ENCODE measurements at places on chromosomes 16 and 17.

DNA sequence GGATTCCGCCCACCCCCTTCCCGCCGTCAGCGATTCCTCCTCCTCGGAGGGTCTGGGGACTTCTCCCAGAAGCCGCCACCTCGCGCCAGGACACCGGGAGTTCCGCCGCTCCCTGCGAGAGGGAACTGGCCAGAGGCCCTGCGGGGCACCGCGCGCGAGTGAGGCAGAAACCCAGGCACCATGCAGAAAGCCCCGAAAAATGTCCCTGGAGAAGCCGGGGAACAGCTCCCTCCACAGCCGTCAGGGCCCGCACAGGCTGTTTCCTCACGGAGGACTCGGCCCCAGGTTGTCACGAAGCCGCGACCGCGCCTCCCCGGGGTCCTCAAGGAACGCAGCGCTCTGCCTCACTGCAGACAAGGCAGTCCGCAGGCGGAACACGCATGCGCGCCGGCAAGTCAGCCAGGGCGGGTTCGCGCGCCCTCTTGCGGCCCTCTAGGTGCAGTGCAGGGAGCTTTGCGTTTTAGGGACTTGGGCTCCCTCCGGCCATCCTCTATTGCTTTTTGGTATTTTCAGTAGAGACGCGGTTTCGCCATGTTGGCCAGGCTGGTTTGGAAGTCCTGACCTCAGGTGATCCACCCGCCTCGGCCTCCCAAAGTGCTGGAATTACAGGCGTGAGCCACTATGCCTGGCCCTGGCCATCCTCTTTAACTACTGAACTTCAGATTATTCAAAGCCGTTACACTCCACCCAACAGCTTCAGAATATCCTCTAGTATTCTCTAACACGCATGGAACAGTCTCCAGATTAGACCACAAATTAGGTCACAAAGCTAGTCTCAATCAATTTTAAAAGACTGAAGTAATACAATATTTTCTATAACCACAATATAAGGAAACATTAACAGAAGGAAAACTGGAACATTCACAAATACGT, 20.3 kb upstream of the ZNF287 start:
- DNase-seq = peak; percentile 80

DNA sequence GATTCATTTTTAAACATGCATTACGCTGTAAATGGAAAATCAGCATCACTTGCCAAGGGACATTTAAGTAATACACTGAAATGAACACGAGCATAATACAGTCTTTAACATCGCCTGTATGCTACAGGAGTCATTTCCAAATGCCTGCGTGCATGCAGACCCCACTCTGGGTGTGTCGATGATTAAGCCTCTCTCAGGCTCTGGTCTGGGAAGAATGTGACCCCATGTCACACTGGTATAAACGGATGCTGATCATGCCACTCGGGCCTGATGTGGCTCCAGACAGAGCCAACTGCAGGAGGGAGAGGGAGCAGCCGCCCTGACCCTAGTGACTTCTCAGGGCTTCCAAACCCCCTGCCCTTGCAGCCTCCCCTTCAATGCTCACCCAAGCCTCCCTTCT, 10.8 kb downstream of the EMP2 start:
- no peak for DNase-seq

DNA sequence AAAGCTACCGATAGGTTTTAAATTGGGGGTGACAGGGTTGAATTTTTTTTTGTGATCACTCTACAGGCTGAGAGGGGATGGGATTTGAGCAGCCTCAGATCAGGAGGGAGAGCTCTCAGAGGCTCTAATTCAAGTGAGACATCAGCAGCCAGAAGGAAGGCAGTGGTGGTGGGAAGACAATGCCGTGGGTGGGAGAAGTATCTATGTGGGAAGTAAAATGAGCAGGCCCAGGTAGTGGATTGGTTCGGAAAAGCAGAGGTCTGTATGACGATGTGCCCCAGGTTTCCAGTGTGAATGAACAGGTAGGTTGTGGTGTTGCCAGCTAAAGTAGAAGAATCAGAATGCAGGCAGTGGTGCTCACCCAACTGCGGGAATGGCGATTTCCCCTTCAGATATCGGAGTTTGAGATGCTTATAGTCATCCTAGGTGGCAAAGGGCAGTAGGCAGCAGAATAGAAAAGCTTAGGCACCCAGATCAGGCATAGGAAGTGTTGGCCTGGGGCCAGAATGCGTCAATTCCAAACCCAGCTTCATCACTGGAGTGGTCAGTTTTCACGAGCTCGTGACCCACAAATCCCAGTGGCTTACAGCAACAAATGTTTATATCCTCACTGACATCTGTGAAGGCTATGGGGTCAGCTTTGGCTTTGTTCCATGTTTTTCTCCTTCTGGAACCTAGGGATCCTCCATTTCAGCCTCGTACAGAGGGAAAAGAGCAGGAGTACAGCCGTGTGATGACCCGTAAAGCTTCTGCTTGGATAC, 24.0 kb downstream of the MEOX1 start:
- no peak for DNase-seq

DNA sequence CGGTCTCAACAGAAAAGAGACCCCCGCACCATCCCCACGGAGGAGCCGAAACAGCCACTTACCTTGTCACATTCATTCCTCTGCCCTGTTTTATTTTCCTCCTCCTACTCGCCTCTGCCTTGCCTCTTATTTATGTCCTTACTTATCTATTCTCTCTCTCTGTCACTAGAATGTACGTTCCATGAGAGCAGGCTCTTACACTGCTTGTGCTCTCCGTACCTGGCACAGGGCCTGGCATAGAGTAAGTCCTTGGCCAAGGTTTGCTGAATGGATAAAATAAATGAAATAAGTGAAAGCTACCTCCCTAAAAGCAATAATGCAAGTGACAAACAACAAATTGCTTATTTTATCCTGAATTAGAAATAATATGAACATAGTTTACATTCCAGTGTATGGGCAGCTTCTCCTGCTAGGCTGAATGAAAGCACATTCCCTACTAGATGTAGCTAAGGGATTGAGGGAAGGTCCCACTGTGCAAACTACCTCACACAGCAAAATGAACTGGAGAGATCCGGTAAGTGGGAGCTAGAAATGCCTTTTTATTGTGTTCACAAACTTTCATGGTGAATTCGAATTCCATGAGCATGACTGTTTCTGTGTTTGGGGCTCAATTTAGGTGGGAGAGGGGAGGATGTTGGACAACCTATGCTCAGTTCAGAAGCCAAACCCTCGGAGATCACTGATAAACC, 173.1 kb downstream of the PARN start:
- no peak for DNase-seq

GRCh38 chr17:19302791-19303331, 59.7 kb downstream of the B9D1 start:
- no peak for DNase-seq

GRCh38 chr17:4503283-4504025, 4.8 kb downstream of the SPNS2 start:
- DNase-seq = no peak

DNA sequence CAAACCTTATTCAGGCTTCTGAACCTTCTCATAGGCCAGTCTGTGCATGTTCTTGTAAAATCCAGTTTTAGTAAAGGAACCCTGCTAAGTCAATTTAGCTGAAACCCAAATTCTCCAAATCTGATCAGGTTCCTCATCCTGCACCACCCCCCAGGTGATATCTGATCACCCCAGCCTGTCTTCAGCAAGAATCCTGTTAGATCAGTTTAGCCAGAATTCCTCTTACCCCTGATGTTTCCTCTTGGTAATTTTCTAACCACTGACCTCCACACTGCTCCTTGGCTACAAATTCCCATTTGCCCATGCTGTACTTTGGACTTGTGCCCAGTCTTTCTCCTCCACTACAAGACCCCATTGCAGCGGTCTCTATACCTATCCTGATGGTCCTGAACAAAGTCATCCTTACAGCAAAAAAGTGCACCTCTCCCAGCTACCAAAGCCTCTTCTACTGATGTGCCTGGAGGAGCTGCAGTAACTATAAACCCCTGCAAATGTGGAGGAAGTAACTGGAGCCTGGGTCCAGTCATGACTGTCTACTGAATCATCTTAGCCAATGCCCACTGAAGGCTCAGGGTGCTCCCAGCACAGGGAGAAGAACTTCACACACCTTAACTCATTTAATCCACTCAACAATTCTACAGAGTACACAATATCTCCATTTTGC, 23.8 kb downstream of the TEX14 start:
- DNase-seq = no peak

DNA sequence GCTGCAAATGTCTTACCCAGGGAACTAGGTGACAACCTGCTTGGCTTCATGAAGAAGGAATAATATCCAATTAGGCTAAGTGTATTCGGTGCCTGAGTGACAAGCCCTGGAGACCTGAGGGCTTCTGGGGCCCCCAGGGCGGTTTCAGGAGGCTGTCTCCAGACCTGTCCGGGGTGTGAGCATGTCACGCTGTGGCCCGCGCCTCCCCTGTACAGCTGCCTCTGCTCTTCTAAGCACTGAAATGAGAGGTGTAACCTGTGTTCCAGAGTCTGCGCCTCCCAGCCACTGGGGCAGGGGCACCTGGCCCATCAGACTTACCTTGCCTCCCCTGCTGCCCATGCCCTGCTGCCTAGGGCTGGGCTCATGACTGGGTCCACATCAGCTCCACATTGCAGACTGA, 114.3 kb downstream of the WWOX start:
- no peak for DNase-seq

DNA sequence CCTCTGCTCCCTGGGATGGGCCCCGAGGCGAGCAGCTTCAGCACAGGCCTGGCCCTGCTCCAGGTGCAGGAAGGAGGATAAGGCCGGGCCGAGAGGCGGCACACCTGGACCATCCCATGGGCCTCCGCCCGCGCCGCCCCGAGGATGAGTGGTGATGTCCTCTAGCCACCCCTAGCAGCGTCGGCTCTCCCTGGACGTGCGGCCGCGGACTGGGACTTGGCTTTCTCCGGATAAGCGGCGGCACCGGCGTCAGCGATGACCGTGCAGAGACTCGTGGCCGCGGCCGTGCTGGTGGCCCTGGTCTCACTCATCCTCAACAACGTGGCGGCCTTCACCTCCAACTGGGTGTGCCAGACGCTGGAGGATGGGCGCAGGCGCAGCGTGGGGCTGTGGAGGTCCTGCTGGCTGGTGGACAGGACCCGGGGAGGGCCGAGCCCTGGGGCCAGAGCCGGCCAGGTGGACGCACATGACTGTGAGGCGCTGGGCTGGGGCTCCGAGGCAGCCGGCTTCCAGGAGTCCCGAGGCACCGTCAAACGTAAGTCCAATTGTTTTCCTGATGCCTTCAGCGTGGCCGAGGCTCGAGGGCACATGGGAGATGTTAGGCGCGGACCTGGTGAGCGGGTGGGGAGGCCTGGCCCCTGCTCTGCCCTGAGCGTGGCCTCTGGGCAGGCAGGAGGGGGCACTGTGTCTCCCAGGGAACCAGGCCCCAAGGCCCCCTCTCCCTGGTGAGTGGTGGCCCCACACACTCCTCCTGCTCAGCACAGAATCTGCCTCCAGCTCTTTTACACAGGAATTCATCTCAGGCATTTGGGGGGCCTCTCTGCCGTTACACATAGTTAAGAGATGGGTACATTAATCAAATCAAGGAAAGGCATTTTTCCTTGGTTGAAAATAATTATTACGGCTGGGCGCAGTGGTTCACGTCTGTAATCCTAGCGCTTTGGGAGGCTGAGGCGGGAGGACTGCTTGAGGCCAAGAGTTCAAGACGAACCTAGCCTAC, 855 bp downstream of the TMEM204 start:
- no peak for DNase-seq

GRCh38 chr17:17882082-17882581, 45.3 kb upstream of the SREBF1 start:
- no peak for DNase-seq

DNA sequence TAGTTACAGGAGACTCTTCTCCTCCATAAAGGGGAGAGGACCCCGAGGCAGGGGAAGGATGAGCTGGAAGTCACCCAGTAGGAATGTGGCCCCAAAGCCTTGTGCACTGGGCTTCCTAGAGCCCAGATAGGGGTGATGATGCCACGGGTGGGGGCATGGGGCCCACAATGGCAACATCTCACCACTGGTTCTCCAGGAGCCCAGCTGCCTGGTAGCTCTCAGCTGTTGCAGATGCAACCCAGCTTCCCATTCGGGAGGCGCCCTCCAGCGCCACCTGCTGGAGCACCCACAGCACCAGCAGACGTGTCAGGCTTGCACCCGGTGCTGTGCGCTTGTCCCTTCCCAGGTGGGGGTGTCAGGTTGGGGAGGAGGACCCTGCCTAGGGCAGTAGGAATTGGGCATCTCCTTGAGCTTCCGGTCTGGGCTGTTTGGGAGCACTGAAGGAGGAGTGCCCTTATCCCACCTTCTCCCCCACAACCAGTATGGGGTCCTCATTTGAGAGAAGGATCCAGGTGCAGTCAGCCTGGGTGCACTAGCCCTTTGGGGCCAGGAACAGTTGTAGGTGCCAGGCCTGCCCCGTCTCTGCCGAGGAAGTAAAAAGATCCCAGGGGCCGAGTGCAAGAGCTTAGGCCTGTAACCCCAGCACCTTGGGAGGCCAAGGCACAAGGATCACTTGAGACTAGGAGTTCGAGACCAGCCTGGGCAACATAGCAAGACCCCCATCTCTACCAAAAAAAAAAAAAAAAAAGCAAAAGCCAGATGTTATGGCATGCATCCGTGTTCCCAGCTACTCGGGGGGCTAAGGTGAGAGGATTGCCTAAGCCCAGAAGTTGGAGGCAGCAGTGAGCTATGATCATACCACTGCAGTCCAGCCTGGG, 14.4 kb downstream of the CDIPT start:
- peak; percentile 88 for DNase-seq

- DNase-seq = no peak
These were observed 2.6 kb downstream of the WSB1 start for GRCh38 chr17:27296428-27296979.

DNA sequence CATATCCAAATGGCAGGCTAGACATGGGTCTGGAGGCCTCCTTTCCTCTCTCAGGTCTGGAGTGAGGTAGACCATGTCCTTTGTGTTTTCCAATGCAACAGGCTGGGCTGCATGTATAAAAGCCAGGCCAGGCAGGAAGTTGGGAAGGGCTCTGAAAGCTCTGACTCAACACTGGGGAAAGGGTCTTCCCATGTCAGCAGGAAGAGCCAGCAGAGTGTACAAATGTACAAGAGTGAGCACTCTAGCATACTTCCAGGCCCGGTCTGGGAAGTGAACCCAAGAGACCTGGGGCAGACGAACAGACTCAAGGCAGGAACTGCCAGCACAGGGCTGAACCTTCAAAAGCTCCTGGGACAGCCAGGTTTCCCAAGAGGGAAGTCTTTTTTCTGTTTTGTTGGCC, 7.0 kb downstream of the ATPAF2 start:
- DNase-seq = no peak

GRCh38 chr16:73086108-73086507, 38.2 kb upstream of the ZFHX3 start:
- DNase-seq = no peak

GRCh38 chr16:89716916-89717687, 3.6 kb downstream of the VPS9D1 start:
- no peak for DNase-seq

GRCh38 chr17:74215342-74215727, 2.0 kb downstream of the TTYH2 start:
- no peak for DNase-seq

GRCh38 chr17:33874617-33875060, 380.4 kb upstream of the CCL2 start:
- peak; percentile 44 for DNase-seq

DNA sequence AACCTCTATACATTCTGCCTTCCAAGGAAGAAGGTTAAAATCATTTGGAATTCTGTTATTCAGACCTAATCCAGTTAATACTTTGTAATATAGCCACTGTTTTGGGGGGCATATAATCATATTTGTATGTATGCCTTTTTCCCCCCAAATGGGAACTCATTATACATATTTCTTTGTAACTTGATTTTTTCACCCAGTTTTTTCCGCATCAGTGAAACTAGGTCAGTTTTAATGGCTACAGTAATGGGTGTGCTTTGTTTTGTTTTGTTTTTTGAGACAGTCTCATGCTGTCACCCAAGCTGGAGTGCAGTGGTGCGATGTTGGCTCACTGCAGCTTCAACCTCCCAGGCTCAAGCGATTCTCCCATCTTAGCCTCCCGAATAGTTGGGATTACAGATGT, 54.9 kb downstream of the WWP2 start:
- DNase-seq = no peak

Measured in RPMI8226 (cell line).